Stimulated activated CD4-positive, alpha-beta T cell treated with anti-CD3 and anti-CD28 coated beads, Interleukin-2, amount 100 ng/mL, for 48 hours (primary cell): ENCODE measurements at places on chromosomes 3 and 15.

- no peak for DNase-seq
Measured at GRCh38 chr3:195226445-195226844, 44.5 kb downstream of the XXYLT1 start.

DNA sequence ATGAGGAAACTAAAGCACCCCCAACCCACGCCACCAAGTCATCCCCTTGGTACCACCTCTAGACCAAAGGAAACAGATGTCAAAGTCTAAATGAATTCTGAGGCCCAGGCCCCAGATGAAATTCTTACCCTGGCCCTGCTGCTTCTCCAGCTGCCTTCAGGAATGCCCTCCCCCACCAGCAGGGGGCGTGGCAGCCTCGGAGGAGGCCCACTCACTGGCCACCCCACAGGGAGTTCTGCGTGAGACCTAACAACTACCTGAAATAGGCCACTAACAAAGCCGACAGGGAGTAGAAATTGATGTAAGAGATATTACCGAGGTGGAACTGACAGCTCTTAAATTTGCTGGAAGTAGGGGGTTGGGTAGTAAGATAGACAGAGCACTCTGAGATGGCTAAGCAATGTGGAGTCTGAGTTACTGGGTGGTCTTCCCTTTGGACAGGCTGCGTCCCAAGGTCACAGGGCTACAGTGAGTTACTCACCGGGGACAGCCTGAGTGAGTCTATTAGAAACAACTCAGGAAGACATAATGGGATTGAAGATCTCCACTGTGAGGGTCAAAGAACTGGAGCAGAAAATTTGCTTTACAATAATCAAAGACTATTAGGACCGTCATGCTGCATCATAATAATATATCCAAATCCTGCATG, 240.7 kb downstream of the SHOX2 start:
- peak; percentile 59 for DNase-seq

- peak; percentile 26 for DNase-seq
Measured at GRCh38 chr3:16512435-16513140, 911 bp downstream of the RFTN1 start.

GRCh38 chr15:85592148-85592547, 202.6 kb downstream of the KLHL25 start:
- DNase-seq = no peak

- DNase-seq = no peak
Measured at GRCh38 chr3:71090207-71090606, 493.3 kb downstream of the FOXP1 start.

- DNase-seq = no peak
Measured at GRCh38 chr3:108394563-108394962, 98.2 kb downstream of the HHLA2 start.

- no peak for DNase-seq
Measured at GRCh38 chr15:61659566-61660190, 400.6 kb downstream of the VPS13C start.

DNA sequence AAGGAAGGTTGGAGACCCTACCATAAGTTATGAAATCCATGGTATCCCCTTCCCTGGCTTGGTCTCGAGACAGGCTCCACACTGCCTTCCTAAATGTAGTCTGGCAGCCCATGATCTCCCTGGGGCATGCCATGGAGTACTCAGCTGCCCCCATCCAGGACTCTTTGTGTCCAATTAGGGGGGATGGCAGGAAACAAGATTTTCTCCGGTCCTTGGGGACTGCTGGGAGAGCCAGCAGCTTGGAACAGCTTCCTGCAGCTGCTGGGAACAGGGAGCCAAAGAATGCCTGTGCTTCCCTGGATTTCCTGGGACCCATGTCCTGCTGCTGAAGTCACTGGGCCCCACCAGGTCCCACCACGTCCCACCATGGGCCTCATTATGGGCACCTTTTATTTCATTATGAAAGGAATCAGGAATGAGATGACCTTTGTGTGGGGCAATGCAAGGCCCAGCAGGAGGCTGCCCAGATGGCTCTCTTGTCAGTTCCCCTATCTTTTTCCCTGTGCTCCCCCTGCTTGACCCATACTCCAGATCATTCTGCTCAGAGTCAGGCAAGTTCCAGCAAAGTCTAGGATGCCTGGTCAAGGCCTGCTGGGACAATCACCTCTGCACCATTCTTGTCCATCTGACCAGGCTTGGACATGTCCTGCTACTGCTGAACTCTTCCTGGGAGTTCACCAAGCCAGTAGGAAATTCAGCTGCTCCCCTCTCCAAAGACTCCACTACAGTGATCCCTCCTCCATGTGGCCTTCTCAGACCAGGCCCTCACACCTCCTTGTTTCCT, 15.0 kb upstream of the DAG1 start:
- no peak for DNase-seq

GRCh38 chr15:65423150-65423975, 616 bp upstream of the IGDCC4 start:
- no peak for DNase-seq

- no peak for DNase-seq
Measured at GRCh38 chr3:84980011-84980410, 21.2 kb downstream of the CADM2 start.

DNA sequence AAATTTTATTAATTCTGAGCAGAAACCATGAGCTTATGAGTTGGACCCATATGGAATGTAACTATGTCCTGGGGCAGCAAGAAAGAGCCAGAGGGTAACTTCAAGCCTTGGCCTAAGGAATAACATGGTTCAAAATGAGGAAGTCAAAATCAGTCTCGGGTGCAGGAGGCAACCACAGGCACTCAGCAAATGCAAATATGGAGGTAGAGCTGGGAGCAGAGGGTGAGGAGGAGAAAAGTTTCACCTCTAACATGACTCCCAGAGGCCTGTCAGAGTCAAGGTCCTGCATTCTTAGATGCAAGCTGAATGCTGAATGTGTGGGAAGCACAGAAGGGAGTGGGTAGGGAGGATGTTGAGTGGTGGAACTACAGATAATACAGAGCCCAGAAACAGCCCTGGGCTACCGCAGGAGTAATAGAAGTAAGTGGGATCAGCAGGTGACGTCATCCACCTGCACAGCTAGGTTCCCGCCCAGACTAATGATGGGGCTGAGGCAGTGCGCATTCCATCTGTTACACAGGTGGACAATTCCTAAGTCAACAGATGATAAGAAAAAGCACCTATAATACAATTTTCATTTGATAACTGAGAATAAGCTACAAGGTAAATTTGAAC, 279.8 kb upstream of the ARRDC4 start:
- DNase-seq = no peak

DNA sequence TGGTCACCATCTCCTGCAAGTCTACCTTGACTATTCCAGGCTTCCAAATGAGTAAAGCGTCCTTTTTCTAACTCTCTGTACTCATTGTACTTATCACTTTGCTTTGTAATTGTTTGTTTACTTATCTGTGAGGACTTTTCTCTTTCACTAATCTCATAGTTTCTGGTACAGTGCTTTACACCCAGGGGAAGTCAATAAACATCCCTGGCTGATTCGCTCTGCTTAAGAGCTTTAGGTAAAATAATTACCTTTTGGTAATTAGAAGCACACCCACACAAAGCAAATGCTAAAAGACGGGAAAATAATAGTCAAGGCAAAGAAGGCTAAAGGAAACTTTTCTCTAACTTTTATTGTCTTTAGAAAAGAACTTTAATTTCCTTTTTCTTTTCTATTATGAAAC, 466.9 kb upstream of the ROBO1 start:
- DNase-seq = no peak

DNA sequence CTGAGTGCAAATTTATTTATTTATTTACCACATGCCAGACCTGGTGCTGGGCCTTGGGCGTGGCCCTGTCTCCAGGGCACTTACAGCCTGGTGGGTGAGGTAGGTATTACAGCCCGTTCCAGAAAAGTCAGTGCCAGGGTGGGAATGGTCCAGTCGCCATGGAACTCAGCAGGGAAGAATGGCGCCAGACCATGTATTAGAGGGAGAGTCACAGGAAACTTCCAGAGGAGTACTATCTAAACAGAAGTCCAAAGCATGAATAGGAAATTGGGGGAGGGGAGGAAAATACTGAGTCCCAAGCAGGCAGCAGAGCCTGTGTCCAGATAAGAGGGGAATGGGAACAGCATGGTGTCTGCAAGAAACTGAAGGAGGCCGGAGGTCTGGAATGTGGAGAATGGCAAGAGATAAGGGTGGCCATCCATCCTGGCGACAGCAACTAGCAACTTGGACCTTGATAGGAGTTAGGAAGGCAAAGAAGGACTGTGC, 27.0 kb downstream of the SH3BP5 start:
- no peak for DNase-seq

DNA sequence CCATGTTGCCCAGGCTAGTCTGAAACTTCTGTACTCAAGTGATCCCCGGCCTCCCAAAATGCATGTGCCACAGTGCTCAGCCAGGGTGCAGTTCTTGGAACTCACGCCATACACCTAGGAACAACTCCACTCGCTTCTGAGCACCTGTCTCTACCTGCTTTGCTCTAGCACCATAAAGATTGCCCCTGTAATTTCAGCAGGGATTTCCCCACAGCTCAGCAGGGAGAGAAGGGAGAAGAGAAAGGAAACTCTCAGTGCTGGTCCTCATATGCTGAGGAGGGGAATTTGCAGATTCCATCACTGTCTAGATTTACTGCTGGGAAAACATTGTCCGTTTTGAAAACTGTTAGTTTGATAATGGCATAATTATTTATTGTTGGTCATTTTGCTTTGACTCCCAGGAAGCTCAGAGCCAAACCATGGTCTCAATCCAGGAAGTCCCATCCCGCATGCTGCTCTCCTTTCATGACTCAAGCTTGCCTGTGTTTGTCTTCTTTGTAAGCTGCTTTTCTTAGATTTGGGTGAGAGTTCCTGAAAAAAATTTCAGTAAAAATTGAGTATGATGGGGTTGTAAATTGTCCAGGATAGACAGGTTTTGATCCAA, 24.2 kb downstream of the TRIM71 start:
- no peak for DNase-seq

- DNase-seq = no peak
Measured at GRCh38 chr3:136366289-136366688, 116.1 kb downstream of the PCCB start.

DNA sequence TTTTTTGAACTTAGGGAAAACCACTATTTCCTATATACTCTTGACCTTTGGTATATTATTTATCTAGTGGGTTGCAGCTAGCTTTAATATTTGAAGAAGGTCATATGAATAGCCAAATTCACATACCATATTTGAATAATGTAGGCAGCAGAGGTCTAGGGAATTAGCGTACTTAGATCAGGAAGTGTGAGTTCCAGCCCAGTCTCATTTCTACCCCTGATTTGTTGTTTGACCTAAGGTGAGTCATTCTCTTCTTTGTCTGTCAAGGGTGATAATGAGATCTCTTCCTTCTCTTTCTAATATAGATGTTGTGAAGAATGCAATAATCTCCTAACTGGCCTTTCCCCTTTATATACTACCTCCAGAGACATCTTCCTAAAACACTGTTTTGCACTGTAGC, 36.6 kb upstream of the ZPLD1 start:
- no peak for DNase-seq

DNA sequence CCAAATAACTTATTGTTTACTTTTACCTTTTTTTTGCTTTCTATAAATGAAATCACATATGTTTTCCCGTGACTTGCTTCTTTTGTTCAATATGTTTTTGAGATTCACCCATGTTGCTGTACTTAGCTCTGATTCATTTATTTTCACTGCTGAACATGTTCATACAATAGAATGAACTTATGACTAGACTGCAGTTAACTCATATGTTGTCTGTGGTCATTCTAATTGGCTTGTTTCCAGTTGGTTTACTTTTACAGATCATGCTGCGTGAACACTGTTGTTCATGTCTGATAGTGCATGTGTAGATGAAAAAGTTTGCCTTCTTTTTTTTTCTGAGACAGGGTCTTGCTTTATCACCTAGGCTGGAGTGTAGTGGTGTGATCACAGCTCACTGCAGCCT, 31.6 kb upstream of the SV2B start:
- no peak for DNase-seq

DNA sequence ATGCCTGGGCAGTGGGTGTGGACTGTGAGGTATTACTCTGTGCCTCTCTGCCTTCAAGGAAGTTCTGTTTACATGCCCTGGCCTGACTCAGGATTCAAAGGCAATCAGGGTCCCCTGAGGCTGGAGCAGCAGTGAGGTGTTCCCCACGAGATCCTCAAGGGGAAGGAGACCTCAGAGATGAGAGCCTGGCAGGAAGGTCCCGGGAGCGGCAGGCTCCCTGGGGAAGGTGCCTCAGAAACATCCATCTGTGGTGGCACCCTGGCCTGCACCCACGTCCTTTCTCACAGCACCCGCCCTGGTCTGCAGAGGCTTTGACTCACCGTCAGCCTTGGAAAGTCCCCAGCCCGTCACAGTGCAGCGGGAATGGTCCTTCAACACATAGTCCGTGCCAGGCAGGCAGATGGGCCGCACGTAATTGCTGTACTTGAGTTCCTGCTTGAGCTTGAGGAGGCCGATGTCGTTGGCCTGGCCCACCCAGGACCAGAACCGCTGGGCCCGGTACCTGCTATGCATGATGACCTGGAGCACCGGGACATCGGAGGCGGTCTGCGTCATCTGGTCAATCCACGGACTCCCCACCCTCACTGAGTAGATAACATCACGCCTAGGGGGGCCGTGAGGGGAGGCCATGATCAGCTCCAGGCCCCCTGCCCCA, 3.6 kb downstream of the PRSS50 start:
- DNase-seq = peak; percentile 40

DNA sequence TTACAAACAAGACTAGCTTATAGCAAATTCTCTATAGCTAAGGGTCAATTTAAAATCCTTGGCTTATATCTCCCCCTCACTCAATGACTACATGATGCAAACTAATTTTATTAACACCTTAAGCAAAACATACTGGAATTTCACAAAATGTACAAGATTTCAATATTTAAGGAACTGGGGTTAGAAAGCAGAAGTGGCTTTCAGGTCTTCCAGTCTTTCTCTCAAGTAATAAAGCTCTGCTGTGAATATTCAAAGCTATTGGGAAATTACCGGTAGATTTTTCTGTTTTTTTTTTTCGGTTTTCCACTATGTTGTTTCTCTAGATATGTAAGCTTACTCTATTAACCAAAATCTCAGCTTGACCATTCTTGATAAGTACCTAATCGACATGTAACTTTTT, 3.9 kb downstream of the EPM2AIP1 start:
- no peak for DNase-seq

- no peak for DNase-seq
Measured at GRCh38 chr15:61226361-61227256, 2.5 kb downstream of the RORA start.

GRCh38 chr15:75200765-75201615, 692 bp upstream of the C15orf39 start:
- DNase-seq = no peak

GRCh38 chr3:55177749-55178148, 249.9 kb upstream of the LRTM1 start:
- DNase-seq = no peak

DNA sequence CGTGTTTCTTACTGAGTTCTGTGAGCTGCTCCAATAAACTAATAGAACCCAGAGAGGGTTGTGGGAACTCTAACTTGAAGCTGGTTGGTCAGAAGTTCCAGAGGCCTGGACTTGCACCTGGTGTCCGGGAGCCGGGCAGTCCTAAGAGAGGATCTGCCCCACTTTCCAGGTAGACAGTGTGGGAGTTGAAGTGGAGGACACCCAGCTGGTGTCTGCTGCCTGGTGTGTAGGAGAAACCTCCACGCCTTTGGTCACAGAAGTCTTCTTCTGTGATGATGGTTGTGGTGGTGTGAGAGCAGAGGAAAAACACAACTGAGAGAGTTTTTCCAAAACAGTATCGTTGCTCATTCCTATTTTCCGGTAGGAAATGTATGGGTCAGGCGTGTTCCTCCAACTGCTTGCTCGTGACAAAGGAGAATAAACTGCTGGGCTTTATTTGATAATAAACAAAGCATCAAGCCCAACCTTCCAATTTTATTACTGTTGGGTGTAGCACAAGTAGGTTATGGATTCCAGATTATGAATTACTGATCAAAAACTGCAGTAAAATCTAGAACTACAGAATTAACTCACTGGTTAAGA, 137.0 kb downstream of the KLF13 start:
- no peak for DNase-seq
